ENCODE measurements at places on chromosomes 16 and 17.

GRCh38 chr17:13409455-13409854, 192.3 kb downstream of the HS3ST3A1 start:
- no peak for DNase-seq

DNA sequence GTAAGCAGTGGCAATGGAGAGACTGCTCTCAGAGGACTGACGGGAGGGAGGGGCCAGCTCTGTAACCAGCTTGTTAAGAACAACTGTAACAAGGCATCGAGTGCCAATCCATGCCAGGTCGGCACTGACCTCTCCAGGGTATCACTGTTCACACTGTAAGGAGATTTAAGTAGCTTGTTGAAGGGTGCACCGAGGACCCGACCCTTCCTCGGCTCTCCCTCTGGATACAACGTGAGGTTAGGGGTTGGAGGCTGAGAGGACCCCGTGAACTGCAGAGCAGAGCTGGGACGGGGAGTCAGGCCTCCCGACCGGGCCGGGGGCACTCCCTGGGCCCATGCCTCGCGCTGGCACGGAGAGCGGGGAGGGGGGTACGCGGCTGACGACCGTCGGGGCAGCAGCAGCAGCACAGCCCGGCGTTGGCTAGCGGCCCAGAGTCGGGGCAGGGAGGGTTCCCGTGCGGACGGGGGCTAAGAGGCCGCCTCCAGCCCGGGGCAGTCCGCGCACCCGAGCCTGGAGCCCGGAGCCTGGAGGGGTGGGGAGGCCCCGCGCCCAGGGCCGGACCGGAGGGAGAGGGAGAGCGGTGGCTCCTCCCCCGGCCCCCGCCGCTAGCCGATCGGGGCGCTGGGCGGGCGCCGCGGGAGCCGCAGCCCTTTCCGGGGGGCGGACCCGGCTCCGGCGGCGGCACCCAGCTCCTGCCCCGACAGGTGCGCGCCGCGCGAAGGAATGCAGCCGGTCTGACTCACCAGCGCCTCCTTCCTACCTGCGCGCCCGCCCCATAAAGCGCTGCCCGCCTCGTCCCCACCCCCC, at the start of gene ITGB4:
Gene ITGB4 (plus strand): TSS at position 804 of the 807 bp plus-strand sequence. CDS start 3,245 bp downstream, outside the sequence.
- no peak for DNase-seq

GRCh38 chr17:16878084-16878483, 93.8 kb downstream of the TNFRSF13B start:
- DNase-seq: no peak

- no peak for DNase-seq
Measured at GRCh38 chr17:76742958-76743357, 5.0 kb downstream of the MFSD11 start.

DNA sequence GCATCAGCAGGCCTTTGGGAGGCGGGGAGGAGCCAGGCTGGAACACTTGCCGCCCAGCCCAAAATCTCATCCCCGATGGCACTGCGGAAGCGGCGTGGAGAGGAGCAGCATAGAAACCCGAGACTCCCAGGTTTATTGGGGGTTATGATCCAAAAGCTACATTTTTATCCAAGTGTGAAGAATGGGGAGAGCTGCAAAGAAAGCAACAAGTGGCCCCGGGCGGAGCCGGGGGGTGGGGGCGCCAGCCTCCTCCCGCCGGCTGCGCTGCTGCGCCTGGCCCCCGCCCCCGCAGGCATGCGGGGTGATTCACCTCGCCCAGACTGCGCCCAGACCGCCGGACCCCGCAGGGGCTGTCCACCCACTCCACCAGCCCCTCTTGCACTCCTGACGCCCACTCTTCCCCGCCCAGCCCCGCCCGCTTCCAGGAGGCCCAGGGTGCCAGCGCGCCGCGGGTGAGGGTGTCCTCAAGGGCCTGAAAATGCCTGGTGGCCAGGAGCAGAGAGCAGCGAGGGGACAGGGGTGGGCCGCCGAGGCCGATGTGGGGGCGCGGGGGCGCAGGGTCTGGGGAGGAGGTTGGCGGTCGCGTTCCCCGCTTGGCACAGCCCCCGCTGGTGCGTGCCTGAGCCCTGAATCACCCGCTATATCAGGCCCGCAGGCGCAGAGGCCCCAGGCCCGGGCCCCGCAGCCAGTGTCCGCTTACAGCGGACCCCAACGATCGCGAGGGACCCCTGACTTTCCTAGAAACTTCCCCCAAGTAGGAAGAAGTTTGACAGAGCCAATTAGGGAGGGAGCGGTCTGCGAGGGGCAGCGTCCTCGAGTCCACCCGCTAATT, 1.3 kb downstream of the CAVIN1 start:
- no peak for DNase-seq

DNA sequence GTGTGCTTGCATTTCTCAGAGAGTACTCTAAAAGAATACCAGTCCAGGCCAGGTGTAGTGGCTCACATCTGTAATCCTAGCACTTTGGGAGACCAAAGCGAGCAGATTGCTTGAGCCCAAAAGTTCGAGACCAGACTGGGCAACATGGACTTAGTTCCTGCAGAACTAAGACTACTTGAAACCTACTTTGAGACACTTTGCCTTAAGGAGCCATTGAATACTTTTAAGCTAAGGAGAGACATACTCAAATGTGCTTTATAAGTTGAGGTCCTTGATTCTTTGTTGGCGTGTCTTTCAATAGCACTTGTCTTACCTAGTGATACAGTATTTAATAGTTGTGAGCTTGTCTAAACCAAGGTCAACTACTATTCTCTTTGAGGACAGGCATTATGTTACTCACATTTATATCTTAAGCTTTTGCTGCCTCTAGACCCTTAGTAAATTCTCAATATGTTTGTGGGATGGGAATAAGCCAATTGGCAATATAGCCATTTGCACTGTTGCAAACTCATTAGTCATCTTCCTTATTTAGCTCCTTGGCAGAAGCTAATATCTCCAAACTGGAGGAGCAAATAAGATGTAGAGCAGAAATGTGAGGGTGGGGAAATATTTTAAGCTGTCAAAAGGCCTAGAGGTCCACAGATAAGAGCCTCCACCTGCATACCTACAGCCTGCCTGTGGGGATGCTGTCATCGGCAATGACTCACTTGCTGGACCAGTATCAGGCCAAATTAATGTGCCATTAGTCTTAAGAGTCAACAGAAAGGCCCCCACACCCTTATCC, 16.3 kb downstream of the SCPEP1 start:
- DNase-seq: no peak

GRCh38 chr16:6206080-6206479, 1108.5 kb upstream of the EEF2KMT start:
- DNase-seq: no peak

- DNase-seq: no peak
Measured at GRCh38 chr16:502179-502943, 25.2 kb upstream of the CAPN15 start.

DNA sequence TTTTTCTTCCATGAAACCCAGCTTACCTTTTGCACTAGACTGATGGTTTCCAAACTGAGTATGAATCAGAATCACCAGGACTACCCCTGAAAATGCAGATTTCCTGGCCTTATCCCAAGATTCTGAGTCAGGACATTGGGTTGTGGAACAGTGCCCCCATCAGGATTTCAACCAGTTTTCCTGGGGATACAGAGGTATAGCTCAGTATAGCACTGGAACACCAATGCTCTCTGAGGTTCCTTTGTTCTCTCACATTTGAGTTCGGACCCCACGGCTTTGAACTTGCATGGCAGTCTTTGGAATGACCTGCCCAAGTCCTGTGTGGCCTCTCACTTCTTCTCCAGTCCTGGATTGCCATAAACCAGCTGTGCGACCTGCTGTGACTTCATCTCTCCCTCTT, 12.8 kb upstream of the CCL8 start:
- DNase-seq: no peak

DNA sequence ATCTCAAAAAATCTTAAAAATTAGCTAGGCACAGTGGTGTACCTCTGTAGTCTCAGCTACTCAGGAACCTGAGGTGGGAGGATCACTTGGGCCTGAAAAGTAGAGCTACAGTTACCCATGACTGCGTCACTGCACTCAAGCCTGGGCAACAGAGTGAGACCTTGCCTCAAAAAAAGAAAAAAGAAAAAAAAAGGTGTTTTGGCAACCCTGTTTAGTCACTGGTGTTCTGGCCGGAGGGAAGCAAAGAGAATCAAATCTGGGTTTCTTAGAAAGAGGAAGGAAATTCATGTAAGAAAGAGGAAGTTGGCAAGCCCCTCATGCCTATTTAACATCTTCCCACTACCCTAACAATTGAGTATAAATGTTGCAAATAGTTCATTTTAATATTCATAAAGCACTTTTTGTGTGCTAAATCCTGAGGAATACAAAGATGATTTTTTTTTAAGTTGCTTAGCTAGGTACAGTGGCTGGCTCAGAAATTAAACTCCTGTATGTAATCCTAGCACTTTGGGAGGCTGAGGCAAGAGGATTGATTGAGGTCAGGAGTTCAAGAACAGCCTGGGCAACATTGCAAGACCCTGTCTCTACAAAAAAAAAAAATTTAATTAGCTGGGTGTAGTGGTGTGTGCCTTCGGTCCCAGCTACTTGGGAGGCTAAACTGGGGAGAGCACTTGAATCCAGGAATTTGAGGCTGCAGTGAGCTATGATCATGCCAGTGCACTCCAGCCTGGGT, 6.5 kb upstream of the USP32 start:
- no peak for DNase-seq

- DNase-seq: no peak
Measured at GRCh38 chr17:8472663-8473062, 37.0 kb downstream of the NDEL1 start.

DNA sequence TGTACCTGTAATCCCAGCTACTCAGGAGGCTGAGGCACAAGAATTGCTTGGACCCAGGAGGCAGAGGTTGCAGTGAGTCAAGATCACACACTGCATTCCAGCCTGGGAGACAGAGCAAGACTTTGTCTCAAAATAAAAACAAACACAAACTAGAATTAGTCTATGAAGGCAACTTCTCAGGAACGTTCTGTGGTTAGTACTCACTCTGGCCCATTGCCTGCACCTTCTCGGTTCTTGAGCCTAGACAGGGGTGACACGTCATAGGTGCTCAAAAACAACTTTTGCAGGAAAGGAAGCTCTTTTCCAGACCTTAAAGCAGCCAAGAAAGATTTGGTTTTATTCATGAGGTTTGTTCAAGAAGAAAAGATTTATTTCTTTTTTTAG, 22.3 kb upstream of the CNOT1 start:
- no peak for DNase-seq

GRCh38 chr17:40648384-40648968, 858 bp upstream of the SMARCE1 start:
- DNase-seq: no peak

All from cortex of kidney (tissue), 1 donor.